NCI-H1694 treated with DMSO at 0.1 percent for 48 hours (cell line): ENCODE measurements at places on chromosomes 5 and 9.
A peak's percentile ranks its signal among the peaks of the same experiment; 100 is the strongest.

DNA sequence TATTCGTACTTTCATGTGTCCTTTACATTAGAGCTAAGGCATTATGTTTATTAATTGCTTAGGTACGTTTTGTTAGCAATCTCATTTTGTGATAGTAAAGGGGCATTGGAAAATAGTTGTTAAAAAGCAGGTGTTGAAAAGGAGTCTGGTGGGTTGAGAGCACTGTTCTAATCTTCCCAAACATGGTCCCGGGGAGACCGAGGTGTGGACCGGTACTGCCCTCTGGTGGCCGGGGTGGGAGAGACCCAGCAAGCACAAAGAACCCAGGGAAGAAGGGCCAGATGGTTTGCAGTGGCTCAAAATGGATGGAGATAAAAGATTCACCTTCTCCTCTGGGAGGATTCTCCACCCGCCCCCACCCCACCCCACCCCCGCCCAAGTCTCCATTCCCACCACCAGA is 26.1 kb downstream of the IDNK start:
- peak; percentile 30 for DNase-seq

DNA sequence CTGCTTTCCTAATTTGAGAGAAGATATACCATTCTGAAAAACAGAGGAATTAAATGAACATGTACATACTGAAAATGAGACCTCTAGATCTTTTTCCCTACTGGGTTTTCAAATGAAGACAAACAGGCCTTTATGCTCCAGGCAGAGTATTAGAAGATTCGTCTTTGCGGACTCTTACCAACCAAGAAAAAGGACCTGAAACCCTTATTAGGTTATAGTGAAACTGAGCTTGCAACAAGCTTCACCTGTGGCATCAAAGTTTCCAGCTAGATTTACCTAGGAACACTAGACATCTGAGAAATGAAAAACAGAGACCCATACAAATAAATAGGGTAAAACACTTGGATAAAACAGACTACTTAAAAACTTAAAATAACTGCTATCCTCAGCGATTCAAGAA is 46.3 kb downstream of the SMIM15 start:
- no peak for DNase-seq

DNA sequence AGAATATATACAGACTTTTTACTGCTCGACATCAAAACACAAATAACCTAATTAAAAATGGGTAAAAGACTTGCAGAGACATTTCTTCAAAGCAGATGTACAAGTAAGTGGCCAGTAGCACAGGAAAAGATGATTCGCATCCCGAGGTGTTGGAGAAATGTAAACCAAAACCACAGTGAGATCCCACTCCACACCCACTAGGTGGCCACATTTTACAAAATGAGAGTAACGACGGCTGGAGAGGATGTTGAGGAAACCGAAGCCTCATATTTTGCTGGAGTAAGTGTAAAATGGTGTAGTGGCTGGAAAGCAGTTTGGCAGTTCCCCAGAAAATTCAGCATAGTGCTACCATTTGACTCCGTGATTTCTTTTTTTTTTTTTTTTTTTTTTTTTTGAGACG is 21.3 kb upstream of the GBGT1 start:
- peak; percentile 65 for DNase-seq

DNA sequence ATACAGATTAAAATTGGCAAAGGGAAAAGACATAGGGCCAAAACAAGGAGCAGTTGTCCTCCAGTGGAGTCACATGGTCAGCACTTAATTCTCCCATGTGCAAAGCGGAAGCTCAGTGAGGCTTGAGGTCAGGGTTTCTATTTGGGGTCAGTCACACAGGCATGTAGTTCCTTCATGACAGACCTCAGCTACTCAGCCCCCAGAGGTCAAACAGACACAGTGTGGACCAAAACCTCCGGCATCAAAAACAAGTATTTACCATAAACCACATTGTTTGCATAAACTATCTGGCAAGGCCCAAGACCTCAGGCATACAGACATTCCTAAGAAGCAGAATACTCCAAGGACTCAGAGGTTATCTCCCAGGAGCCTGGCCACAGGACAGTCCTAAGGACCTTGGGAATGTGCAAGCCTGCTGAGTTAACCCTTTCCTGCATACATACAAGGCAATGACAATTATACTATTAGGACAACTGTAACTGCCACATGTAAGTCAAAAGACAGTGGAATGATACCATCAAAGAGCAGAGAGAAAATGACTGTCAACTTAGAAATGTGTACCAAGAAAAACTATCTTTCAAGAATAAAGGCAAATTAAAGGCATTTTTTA is 28.7 kb upstream of the FNIP1 start:
- DNase-seq: no peak

DNA sequence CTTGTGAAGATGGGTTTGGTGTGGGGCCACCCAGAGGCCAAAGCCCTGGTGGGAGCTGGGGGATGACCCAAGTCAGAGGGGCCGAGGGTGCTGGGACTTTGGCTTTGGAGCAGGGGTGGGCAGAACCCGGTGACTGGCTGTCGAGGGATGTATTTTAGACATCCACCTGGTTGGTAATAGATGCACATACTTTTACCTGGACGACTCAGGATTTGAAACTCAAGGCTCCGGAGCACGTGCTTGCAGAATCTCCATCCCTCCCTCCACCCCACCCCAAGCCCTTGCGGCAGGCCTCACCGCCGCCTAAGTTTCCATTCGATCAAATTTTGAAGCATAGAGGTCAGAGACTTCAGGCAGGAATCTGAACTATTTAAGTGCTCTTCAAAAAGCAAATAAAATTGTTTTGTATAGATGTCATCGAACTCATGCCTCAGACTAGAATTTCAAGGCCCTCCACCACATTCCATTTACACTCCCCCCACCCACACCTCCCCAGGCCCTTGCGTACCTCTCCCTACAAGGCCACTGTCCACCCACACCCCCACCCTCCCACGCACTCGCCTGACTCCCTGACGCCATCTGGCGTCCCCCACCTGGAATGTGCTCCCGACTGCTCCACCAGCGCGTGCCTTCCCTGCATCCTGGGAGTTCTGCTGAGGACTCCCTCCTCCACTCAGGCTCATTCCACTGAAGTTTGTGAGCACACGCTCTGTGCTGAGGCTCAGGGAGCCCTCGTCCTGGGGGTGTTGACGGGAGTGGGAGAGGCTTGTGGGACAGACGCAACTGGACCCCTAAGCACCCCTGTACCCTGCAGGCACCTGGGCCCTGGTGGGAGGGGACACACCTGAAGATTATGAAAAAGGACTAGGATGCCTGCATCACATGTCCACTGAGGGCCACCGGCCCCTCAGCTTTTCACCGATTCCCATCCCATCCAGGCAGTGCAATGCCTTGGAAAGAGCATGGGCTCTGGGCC is 56.4 kb upstream of the RPL26L1 start:
- peak; percentile 7 for DNase-seq

DNA sequence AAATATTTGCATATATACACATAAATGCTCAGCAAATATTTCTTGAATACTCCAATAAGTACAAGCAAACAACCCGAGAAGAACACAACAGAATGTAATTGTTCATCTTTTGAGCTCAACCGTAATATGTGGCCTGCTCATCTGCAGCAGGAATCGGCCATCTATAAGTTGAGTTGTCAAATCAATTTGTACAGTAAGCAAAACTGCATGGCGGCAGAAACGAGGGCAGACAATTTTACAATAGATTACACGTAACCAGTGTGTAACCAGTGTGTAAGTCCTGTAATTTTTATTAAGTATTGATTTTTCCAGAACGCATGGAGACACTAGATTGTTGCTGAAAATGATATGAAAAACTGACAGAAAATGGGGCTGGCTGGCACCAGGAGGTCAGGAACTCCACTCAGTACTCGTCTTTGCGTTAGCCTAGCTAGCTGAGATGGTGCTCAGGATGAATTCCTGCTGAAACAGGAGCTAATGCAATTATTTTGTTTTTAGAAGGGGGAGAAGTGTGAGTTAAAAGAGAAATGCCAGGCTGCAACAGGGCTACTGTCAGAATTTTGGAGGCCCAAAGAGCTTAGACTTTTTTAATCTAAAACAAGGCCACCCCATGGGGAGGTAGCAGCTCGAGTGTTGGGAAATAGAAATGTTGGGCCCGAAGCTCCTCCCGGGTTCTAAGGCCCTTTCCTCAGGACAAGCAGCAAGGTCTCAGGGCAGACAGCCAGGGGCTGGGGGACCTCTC is 682 bp downstream of the DHX29 start:
- no peak for DNase-seq

- no peak for DNase-seq
Measured at GRCh38 chr9:4933177-4933576, 51.9 kb upstream of the JAK2 start.

- no peak for DNase-seq
Measured at GRCh38 chr9:89789922-89790510, 185.2 kb downstream of the GADD45G start.

DNA sequence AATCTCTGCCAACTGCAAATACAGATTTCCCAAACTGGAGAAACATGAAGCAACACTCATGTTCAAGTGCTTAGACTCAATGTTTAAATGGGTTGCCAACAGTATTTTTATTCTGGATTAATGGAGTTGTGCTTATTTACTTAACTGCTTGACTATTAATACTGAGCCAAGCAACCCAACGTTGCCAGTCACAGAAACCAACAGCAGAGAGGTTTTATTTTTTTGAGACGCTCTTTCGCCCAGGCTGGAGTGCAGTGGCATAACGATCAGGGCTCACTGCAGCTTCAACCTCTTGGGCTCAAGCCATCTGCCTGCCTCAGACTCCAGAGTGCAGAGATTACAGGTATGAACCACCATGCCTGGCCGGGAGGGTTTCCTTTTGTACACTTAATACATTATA is 8.5 kb upstream of the TMEM268 start:
- no peak for DNase-seq
